ENCODE measurements at places on chromosomes 1 and 21. TPM values are rescaled to one million over a fixed set of nuclear protein-coding genes. Genes with fewer than 3 reads are reported as not detected.

The GSTM5 gene
- 60.4 TPM for polyA plus RNA-seq

The EDN2 gene
- polyA plus RNA-seq, result 2.1 TPM

The PTGS2 gene
- 2.6 TPM for polyA plus RNA-seq

The OR4F16 gene
- not detected for polyA plus RNA-seq

DNA sequence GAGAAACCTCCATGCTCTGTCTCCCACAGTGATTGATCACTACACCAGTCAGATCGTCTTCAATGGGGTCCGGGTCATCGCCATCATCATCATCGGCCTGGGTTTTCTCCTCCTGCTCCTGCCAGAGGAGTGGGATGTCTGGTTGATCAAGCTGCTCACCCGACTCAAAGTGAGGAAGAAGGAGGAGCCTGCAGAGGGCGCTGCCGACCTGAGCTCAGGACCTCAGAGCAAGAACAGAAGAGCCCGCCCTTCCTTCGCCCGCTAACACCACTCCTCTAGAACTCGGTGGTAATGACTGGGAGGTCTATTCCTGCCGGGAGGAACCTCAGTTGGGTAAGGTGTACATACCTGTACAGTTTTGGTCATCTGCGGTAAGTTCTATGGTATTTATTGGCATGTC is 50.3 kb upstream of the COA6 start:
- no peak for DNase-seq

DNA sequence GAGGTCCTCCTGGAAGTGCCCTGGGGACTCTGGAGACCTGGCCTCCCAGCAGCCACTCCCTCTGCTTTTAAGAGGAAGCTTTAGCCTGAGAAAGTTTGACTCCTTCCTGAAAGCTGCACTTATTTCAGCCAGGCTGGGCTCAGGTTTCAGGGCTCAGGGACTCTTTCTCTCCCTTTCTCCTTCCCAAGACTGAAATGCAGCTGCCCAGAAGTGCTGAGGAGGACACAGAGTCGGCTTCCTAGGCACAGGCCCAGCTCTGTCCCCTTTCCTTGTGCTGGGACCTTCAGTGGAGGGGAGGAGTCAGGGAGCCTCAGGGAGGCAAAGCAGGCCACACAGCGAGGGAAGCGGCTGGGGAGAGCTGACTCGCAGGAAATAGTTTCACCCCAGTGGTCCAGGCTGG is 137.3 kb downstream of the NAV1 start:
- DNase-seq, result no peak

DNA sequence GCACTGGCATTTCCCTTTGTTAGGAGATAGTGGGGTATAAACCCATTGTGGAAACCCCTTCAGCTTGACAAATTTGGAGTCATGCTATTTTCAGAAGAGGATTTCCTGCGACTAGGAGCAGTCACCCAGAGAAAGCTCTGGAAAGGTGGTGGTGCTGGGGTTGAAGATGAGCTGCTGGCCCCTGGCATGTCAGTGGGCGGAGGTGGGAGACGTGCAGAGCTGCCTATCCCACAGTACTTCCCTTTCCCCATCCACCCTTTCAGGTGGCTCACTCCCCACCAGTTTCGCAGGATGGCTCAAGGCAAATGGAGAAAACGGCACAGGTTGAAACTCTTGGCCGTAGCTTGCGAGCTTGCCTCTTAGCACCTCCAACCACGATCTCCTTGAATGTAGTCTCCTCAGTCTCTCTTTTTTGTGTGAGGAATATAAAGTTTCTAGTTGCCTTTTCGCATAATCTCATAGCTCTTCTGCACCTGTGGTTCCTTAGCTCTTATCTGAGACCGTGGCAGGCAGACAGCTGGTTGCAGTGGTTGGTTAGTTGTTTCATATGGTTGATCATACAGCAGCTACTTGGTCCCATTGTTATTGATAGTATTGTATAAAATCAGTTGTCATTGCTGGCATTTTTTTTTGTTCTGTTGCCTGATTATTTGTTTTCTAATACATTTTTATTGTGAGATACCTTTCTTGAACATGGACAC is 48.2 kb downstream of the ADARB1 start:
- no peak for DNase-seq

GRCh38 chr1:180194546-180195207 is 35.4 kb upstream of the LHX4 start:
- no peak for DNase-seq

GRCh38 chr1:65882076-65882475 is 89.4 kb downstream of the PDE4B start:
- DNase-seq, result no peak

DNA sequence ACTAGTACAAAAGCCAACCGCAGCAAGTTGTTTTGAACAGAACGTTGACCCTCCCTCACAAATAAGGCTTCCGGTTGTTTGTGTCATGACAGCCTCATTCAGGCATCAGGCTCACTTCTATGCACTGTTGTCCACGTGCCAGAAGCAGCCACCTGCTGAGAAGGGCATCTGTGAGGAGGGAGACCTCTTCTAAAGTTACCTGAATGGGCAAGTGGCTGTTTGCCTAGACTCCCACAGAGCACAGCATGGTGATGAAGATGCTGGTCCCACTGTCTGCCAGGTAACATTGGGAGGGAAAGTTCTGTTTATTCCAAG is 176.1 kb downstream of the CLIC6 start:
- no peak for DNase-seq

DNA sequence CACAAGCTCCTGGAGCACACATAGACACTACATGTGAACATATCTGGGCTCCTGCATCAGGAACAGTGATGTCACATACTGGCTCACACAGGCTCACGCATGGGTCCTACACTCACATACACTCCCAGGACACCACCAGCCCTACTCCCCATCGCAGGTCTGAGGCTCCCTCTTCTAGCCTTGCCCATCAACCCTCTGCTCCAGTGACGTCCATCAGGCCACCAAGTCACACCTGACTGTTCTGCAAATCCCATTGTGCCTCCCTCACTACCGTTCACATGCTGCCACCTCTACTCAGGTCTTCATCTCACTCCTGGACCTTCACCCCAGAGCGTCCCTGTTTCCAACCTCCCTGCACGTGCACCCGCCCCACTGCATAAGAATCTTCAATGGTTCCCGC is 18.1 kb downstream of the TFAP2E start:
- DNase-seq, result no peak

GRCh38 chr1:3590951-3591865 is 20.1 kb downstream of the MEGF6 start:
- DNase-seq, result no peak

DNA sequence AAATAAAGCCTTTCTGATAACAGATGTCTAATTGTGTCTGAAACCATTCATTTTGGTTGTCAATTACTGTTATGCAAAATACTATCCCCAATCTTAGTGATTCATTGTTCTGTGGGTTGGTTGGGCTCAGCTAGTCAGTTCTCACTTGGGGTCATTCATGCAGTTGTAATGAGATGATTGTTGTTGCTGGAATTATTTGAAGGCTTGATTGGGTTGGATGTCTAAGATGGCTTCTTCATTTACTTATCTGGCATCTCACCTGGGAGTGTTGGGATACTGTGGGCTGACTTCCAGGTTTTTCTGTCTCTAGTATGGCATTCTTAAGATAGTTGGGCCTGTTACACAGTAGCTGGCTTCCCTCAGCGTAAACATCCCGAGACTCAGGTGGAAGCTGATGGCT is 217.8 kb upstream of the B3GALT2 start:
- no peak for DNase-seq

DNA sequence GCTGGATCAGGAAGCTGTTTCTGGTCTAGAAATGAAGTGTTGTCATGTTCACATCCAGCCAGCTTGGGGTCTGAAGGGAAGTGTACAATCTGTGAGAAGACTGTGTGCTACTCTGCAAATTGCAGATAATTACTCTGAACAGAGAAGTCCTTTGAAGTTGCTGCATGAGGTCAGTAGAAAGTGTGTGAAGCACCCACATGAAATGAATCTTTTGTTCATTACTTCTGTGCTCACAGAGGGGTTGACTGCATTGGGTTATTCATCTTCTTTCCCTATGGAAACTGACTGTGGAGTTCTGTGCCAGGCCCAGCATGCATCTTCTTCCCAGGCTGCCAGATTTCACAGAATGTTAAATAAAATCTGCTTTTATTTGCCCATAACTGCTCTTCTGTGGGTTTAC is 47.1 kb downstream of the CTH start:
- DNase-seq, result no peak
